BJ (cell line): ENCODE measurements at places on chromosomes 12 and 14. TPM values are rescaled to one million over a fixed set of nuclear protein-coding genes. Genes with fewer than 3 reads are reported as not detected.

FOXN4 gene
- polyA plus RNA-seq: not detected in 2 replicates

C12orf60 gene
- polyA plus RNA-seq: 0.71 and 1.3 TPM in 2 replicates

LPAR5 gene
- polyA plus RNA-seq: 0.05 TPM in 1 of 2 replicates, not detected in the other

FIGNL2 gene
- 0.01 TPM in 1 of 2 replicates, not detected in the other for polyA plus RNA-seq

NEUROD4 gene
- polyA plus RNA-seq: not detected in 2 replicates

IL31 gene
- not detected in 2 replicates for polyA plus RNA-seq

CPM gene
- 5.8 and 8.6 TPM in 2 replicates for polyA plus RNA-seq

CCDC38 gene
- polyA plus RNA-seq: not detected in 2 replicates

GYS2 gene
- polyA plus RNA-seq: not detected in 2 replicates

MDGA2 gene
- polyA plus RNA-seq: not detected in 2 replicates

MUCL1 gene
- polyA plus RNA-seq: not detected in 2 replicates

SETD3 gene
- polyA plus RNA-seq: 20.2 and 35.4 TPM in 2 replicates

CACNA1C gene
- polyA plus RNA-seq: 10.2 and 14.7 TPM in 2 replicates

CLEC4D gene
- polyA plus RNA-seq: not detected in 2 replicates

CEP83 gene
- 5.4 and 5.7 TPM in 2 replicates for polyA plus RNA-seq

CCND2 gene
- polyA plus RNA-seq: 0.64 and 1.4 TPM in 2 replicates

ZFHX2 gene
- 0.28 and 0.32 TPM in 2 replicates for polyA plus RNA-seq

NYNRIN gene
- 7.2 and 10.1 TPM in 2 replicates for polyA plus RNA-seq

BRI3BP gene
- 1.9 and 2.5 TPM in 2 replicates for polyA plus RNA-seq

ACRBP gene
- polyA plus RNA-seq: 0.17 and 0.40 TPM in 2 replicates

CCDC177 gene
- not detected in 2 replicates for polyA plus RNA-seq

KRT71 gene
- not detected in 2 replicates for polyA plus RNA-seq

MAP3K9 gene
- 0.36 and 0.45 TPM in 2 replicates for polyA plus RNA-seq
